Suppressor macrophage treated with lipopolysaccharide for 4 hours (primary cell): ENCODE measurements at places on chromosomes 6 and 20.

- DNase-seq: no peak
These were observed 69.7 kb upstream of the PMEPA1 start for GRCh38 chr20:57779401-57780003.

GRCh38 chr20:58042591-58042990 lies 185.9 kb downstream of the ANKRD60 start:
- DNase-seq: no peak

GRCh38 chr6:31114541-31114878 lies at the start of gene PSORS1C1:
Gene PSORS1C1 (plus strand): TSS chr6:31114800. CDS start chr6:31129633, 14,833 bp downstream.
- DNase-seq: no peak

GRCh38 chr6:13304101-13304500 lies 24.2 kb downstream of the TBC1D7 start:
- DNase-seq: no peak

DNA sequence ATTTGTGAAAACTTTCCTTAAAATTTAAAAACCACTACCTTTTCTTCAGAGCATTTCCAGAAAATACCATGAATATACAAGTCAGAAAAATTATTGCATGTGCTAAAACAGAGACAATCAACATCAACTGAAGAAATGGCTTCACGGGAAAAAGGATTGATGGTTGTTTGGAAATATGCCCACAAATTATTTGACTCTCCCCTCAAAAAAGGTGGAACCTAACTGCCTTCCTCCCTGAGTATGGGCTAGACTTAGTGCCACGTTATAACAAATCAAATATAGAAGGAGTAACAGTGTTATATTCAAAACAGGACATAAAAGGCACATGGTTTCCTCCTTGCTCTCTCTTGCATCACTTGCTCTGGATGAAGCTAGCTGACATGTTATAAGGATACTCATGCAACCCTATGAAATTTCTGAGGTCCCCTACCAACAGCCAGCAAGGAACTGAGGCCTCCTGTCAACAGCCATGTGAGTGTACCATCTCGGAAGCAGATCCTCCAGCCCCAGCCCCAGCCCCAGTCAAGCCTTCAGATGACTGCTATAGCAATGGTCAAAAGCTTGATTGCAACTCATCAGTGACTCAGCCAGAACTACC lies 8.4 kb downstream of the BTBD9 start:
- DNase-seq: no peak

GRCh38 chr20:8721098-8721497 lies 347.8 kb upstream of the PLCB4 start:
- DNase-seq: peak; percentile 71

DNA sequence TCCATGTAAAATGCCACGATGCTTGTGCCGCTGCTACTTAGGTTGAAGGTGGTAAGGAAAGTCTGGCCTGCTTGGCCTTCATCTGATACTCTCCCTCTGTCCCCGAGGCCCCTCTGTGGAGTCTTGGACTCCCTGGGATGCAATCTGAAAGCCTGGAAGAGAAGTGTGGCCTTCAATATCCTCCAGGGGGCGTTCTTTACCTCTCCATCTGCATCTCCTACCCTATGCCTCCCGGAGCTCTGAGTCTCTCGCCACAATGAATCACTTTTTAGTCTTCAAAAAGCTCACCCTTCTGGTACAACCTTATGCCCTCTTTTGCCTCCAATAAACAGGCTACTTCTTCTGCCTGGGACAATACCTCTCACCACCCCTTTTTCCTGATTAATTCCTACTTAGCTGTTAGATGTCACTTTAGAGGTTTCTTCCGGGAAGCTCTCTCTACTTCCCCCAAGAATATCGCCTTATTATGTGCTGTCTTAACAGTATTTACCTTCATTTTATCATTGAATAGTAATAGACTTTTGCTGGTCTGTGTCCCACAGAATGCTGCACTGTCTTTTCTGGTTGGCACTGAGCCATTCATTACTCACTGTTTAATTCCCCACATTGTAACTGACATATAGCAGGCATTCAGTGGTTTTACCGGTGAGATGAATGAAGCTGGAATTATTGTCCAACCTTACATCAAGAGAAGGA lies 13.9 kb upstream of the ATG5 start:
- DNase-seq: peak; percentile 79

- no peak for DNase-seq
These were observed 1.7 kb upstream of the DST start for GRCh38 chr6:56644366-56644765.

- DNase-seq: no peak
These were observed 208.6 kb upstream of the RNF217 start for GRCh38 chr6:124753562-124754105.

DNA sequence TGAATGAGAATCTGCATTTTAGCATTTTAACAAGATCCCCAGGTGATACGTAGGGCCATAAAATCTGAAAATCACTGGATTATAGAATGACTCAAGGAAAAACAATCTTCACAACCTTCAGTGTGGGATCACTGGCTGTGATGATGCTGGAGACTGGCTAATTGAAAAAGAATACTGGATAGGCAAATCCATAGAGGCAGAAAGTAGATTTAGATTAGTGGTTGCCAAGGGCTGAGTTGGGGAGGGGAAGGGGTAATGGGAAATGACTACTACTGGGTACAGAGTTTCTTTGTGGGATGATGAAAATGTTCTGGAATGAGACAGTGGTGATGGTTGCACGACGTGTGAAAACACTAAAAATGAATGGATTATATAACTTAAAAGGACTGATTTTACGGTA lies 84.1 kb downstream of the CDK19 start:
- DNase-seq: no peak

DNA sequence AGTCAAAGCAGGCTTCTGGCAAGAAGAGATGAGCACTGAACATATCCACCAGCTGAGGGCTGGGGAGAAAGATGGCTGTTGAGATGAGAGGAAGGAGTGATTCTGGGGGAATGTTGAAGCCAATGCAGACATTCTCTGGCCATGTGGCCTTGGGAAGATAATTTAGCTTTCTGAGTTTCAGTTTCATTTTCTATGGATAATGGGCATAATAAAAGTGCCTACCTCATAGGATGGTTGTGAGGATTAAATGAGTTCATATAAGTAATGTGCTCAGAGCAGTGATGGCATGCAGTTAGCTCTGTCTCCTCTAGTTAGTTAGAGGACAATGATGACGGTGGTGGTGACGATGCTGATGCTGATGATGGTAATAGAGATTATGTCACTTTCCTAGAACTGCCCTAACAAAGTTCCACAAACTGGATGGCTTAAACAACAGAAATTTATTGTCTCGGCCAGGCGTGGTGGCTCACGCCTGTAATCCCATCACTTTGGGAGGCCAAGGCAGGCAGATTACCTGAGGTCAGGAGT lies 18.5 kb upstream of the KCNK5 start:
- DNase-seq: peak; percentile 31
